ENCODE measurements at places on chromosomes 7 and 10.

DNA sequence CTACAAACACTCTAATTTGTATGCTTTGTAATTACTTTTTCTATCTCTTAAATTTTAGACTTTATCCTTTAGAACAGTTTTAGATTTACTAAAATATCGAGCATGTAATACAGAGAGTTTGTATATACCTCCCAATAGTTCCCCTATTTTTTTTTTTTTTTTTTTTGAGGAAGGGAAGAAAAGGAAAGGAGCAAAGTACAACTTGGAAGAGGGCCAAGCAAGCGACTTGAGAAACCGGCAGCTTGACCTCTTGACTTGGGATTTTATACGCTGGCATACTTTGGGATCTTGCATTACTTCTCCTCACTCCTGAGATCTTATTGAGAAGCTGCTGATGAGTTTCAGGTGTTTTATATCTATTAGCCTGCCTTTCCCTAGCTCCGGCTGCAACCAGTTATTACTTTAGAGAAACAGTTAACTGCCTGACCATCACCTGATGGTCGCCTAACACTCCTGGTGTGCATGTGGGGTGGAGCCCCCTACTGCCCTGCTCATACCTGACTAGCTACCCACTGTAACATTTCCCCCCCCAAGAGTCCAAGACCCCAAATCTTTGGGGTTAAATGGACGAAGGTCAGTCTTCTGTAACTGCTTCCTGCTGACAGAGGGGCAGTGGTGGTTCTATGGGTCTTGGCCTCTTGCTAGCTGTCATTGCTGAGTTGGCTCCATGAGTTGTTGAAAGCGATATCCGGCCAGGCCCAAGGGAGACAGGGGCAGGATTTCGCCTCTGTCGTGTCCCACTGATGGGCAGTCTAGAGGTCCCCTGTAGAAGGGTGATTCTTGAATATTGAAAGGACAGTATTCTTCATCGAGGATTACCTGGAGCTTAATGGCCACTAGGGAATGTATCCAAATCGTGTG is 28.5 kb downstream of the MKLN1 start:
- DNase-seq: no peak

DNA sequence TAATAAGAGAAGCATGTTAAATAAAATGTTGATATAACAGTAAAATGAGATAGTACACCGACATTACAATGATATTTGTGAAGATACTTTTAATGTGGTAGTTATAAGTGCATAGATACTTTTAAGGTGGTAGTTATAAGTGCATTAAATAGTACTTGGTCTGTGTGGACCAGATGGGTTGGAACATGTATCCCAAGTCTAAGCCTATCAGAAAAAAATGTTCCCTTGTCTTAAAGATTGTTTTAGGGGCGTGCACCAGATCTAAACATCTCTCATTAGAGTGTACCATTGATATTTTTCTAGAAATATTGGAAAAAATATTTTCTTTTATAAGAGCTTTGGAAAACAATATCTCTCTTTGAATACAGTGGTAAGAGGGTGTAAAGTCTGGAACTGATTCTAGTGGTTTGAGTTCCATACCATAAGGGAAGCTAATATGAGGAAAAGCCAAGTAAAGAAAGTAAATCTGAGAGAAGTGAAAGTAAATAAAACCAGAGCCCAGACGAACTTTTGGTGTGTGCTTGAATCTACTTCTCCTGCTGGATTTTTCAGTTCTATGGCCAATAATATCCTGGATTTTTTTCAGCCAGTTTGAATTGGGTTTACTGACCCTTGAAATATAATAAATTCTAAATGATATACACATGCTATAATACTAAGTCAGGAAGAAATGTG is 175.3 kb downstream of the MBL2 start:
- no peak for DNase-seq

- DNase-seq: no peak
Measured at GRCh38 chr7:107836237-107837144, 33.5 kb upstream of the SLC26A3 start.

- DNase-seq: no peak
Measured at GRCh38 chr10:17233286-17233991, 5.4 kb downstream of the VIM start.

GRCh38 chr10:47195274-47195885 is 104.6 kb upstream of the GDF10 start:
- no peak for DNase-seq
